Mesothelial cell of epicardium (in vitro differentiated cells): ENCODE measurements at places on chromosomes 5 and 9.

GRCh38 chr5:31936683-31937082 lies 237.4 kb downstream of the GOLPH3 start:
- H3K27me3 ChIP-seq: no peaks in the 10 kb centered on the region
- no peak for DNase-seq
- peaks cover 33% of the 10 kb centered on the region for H3K4me1 ChIP-seq
- no peaks in the 10 kb centered on the region for H3K36me3 ChIP-seq

GRCh38 chr9:132356324-132356924 lies 1.6 kb upstream of the SETX start:
- no peaks in the 10 kb centered on the region for H3K27me3 ChIP-seq
- peak overlapping the region; percentile 31 for H3K4me3 ChIP-seq
- peak overlapping the region; percentile 53 for H3K27ac ChIP-seq

GRCh38 chr9:75130621-75131230 lies 42.4 kb downstream of the OSTF1 start:
- peak overlapping the region; percentile 53 for H3K27ac ChIP-seq
- no peak overlapping the region for H3K4me3 ChIP-seq
- peaks cover 4% of the 10 kb centered on the region for H3K36me3 ChIP-seq

DNA sequence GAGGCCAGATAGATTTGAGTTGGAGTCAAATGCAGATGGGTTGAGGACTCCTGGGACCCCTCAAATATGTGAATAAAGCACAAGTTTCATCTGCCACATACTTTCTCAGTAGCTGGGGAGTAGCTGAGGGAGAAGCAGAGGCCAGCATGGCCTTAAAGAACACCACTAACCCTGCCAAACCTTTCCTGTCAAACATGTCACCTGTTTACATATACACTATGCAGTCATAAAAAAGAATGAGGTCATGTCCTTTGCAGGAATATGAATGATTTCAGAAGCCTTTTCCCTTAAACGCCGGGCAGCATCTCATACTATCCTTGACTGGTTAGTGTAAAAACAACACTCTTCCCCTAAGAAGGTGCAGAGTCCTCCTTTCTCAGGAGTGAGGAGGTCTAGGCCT lies 25.2 kb upstream of the HSD17B4 start:
- H3K27ac ChIP-seq: peak overlapping the region; percentile 1
- H3K4me3 ChIP-seq: no peak overlapping the region
- DNase-seq: no peak

DNA sequence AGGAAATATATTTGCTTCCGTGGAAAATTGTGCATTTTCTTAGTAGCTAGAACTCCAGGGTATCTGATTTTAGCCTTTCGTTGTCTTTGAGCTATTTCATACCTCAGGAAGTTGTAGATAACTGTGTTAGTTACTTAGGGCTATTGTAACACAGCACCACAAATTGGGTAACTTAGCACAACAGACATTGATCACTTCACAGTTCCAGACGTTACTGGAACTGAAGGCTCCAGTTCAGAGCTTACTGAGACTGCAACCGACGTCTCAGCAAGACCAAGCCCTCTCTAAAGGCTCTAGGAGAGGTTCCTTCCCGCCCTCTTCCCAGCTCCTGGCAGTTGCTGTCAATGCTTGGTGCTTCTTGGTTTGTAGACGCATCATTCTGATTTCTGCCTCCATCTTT lies 17.7 kb upstream of the ANKRD33B start:
- H3K4me1 ChIP-seq: peaks cover 11% of the 10 kb centered on the region
- no peaks in the 10 kb centered on the region for H3K36me3 ChIP-seq
- DNase-seq: no peak
- H3K27ac ChIP-seq: no peak overlapping the region

- H3K27me3 ChIP-seq: no peaks in the 10 kb centered on the region
- H3K4me3 ChIP-seq: no peak overlapping the region
Measured at GRCh38 chr5:146796911-146797310, 81.6 kb downstream of the PPP2R2B start.

DNA sequence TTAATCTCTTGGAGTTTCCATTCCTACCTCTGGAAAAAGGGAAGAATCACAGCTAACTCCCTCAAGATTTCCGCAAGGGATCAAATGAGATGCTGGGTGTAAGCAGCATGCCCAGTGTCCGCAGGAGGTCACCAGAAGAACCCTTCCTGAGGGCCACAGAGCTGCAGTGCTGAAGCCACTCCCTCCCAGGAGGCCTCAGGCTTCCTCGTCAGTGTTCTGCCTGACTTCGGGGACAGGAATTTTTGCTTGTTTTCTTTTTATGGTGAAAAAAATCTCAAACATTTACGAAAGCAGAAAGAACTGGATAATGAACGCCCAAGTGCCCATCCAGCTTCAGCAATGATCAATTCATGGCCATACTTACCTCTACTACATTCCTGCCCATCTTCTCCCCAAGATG lies 183.0 kb downstream of the CDK5RAP2 start:
- peaks cover 56% of the 10 kb centered on the region for H3K36me3 ChIP-seq
- H3K4me1 ChIP-seq: peaks cover 6% of the 10 kb centered on the region

DNA sequence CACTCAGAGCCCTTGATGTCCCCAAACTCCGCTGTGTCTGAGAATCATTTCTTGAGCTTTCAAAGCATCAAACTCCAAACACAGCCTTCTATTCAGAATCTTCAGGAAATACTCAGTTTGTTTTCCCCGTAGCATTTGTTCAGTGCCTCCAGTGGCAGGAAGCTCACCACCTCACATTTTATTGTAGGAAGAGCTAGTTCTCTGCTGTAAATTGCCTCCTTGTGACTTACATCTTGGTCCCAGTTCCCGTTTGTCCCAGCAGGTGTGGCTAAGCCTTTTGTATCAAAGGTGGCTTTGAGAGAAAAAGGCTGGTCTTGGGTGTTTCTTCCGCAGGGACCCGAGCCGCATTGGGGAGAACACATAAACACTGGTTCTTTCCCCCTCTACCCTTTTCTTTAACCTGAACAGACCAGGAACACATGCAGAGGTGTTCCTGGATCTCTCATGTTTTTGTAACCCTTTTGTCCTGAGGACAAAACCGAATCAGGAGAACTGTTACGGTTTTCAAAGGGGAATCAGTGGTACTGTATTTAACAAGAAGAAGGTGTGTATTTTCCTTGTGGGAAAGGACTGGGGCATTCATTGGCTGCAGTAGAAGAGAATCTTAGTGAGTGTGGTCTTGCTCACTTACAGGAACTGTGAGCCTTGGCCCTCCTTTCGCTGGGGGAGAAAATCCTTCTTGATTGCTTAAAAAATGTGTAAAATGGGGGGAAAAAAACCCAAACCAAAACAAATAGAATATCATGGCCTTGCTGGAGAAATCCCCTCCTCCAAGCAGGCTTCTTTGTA lies 1.9 kb downstream of the OSMR start:
- H3K4me3 ChIP-seq: no peak overlapping the region
- peaks cover 2% of the 10 kb centered on the region for H3K36me3 ChIP-seq
- peaks cover 58% of the 10 kb centered on the region for H3K27me3 ChIP-seq
- no peak overlapping the region for H3K27ac ChIP-seq
- no peak for DNase-seq
- H3K4me1 ChIP-seq: peaks cover 4% of the 10 kb centered on the region

DNA sequence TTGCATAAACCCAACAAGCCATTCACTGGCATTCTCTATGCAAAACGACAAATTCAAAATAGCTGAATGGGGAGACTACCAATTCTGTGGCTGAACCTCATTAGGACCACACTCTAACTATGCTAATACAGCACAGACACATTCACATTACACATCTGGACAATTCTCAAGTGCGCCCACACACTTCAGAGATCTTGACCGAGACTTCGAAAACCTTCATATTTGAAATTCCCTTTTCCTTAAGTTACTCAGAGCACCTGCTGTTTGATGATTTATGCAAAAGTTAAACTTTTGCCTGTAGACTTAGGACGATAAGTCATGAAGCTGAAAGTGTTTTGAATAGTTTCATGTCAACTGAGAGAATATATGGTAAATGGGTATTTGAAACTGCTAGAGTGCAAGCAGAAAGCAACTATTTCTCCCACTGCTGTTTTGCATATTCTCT lies 111.9 kb downstream of the FBN2 start:
- no peak overlapping the region for H3K4me3 ChIP-seq
- H3K4me1 ChIP-seq: peaks cover 26% of the 10 kb centered on the region
- peak overlapping the region; percentile 43 for H3K27ac ChIP-seq

DNA sequence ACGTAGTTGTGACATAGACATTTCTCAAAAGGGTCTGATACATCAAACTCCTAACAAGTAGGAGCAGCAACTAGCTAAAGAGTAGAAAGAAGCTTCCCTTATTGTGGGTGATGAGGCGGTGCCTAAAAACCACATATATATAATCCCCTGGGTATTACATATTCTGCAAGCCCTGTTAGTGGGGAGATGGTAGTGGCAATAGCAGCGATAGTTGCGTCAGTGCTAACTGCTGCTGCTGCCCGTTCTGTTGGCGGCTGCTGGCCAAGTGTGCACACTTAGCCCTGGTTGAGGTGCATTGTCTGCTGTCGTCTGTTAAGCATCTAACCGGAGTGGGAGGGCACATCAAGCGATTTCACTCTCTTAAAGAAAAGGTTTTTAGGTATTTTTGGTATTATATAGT lies 35.8 kb downstream of the VLDLR start:
- H3K4me3 ChIP-seq: no peak overlapping the region
- DNase-seq: no peak
- peaks cover 28% of the 10 kb centered on the region for H3K36me3 ChIP-seq
- no peak overlapping the region for H3K27ac ChIP-seq

DNA sequence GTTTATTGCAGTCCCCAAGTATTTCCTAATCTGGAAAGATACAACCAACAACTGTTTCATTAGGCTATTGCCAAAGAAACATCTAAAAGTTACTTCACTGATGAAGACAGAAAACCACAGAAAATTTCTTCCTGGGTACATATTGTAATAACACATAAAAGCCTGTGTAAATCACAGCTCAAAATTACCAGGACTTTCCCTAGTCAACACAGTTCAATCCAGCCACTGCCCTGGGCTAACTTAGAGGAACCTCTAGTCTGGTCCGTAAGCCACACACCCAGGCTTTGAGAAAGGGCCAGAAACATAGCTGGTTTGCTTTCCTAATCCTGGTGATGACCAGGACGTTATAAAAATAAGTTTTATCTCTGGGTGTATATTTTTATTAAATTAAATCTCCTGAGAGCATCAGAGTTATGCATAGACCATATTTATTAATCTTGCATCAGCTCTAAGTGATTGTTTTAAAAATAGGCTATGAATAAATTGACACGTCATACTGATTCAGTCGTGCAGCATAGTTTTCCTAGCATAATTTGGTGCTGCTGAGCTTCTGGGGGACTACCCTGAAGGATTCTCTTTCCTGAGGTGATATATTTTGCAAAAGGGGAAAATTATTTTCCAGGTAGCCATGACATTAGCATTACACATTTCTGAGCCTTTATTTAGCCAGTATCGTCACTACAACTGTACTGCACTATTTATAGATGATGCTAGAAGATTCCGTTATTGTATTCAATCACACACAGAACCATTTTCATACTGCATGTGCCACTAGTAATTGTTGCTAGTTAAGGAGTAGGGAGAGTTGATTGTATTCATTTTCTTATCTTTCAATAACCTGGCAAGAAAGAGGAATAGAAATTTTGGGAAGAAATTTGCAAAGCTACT lies 12.6 kb upstream of the MUSK start:
- no peaks in the 10 kb centered on the region for H3K27me3 ChIP-seq
- H3K27ac ChIP-seq: no peak overlapping the region
- no peak for DNase-seq
- peaks cover 4% of the 10 kb centered on the region for H3K36me3 ChIP-seq

GRCh38 chr5:106314221-106314824 lies 1356.4 kb downstream of the EFNA5 start:
- DNase-seq: no peak
- H3K4me1 ChIP-seq: peaks cover 5% of the 10 kb centered on the region
- H3K4me3 ChIP-seq: no peak overlapping the region
- no peaks in the 10 kb centered on the region for H3K27me3 ChIP-seq
- H3K27ac ChIP-seq: no peak overlapping the region
- no peaks in the 10 kb centered on the region for H3K36me3 ChIP-seq

- no peak overlapping the region for H3K4me3 ChIP-seq
- no peaks in the 10 kb centered on the region for H3K27me3 ChIP-seq
- H3K27ac ChIP-seq: no peak overlapping the region
- H3K36me3 ChIP-seq: peaks cover 8% of the 10 kb centered on the region
Measured at GRCh38 chr5:25412116-25412661, 767.4 kb upstream of the CDH10 start.

DNA sequence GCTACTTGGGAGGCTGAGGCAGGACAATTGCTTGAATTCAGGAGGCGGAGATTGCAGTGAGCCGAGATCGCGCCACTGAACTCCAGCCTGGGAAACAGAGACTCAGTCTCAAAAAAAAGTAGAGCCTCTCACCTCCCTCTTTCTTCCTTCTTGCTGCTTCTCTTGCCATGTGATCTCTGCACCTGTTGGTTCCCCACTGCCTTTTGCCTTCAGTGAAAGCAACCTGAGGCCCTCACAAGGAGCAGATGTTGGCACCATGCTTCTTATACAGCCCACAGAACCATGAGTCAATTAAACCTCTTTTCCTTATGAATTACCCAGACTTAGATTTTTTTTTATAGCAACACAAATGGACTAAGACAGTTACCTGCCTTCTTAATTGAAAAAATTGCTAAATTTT lies 45.6 kb upstream of the GLRX start:
- peaks cover 2% of the 10 kb centered on the region for H3K4me1 ChIP-seq
- no peaks in the 10 kb centered on the region for H3K27me3 ChIP-seq
- no peaks in the 10 kb centered on the region for H3K36me3 ChIP-seq
- no peak overlapping the region for H3K27ac ChIP-seq

DNA sequence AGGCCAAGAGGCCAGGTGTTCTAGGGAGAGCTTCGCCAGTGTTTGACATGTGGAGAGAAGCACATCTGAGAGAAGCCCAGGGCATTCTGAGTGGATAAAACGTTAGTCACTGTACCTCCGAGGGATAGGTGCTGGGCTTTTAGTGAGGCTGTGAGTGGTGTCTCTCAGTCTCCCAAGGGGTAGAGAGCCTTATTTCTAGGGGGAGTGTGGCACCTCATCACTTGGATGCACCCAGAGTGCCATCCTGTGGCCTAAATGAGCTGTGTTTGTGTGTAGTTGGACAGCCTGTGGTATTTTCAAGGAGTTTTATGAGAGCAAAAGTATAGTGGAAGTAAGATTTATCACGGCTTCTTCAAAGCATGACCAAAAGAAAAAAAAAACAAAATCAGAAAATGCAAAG lies 1046.9 kb upstream of the WWC1 start:
- H3K36me3 ChIP-seq: no peaks in the 10 kb centered on the region
- H3K4me3 ChIP-seq: no peak overlapping the region
- no peak overlapping the region for H3K27ac ChIP-seq
- DNase-seq: peak; percentile 43

DNA sequence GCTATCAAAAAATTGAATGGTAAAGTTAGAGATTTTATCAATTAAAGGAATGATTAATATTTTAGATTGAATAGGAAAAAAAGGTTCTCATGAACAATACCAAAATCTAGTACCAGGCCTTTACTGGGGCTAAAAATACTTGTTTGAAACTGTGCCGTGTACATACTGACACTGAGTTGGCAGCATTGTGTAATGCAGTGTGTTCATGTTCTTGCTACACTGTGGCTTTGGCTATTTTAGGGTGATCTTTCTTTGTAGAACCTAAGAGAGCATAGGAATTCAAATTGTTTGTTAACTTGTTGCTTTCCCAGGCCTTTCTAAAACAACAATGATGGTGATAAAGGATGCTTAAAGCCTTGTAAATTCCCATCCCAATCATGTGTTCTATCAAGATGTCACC lies 80.9 kb downstream of the KIF4B start:
- no peaks in the 10 kb centered on the region for H3K36me3 ChIP-seq
- no peak overlapping the region for H3K4me3 ChIP-seq
- H3K4me1 ChIP-seq: peaks cover 13% of the 10 kb centered on the region
- H3K27ac ChIP-seq: no peak overlapping the region

- H3K27me3 ChIP-seq: no peaks in the 10 kb centered on the region
- H3K4me3 ChIP-seq: no peak overlapping the region
- DNase-seq: no peak
Measured at GRCh38 chr5:168471785-168472184, 14.5 kb upstream of the RARS1 start.

- no peak overlapping the region for H3K4me3 ChIP-seq
- no peak for DNase-seq
- peaks cover 8% of the 10 kb centered on the region for H3K4me1 ChIP-seq
- H3K27me3 ChIP-seq: no peaks in the 10 kb centered on the region
- H3K27ac ChIP-seq: peak overlapping the region; percentile 39
Measured at GRCh38 chr5:130868186-130868840, 296.7 kb downstream of the HINT1 start.
